ENCODE measurements at places on chromosomes 5 and 9. TPM values are rescaled to one million over a fixed set of nuclear protein-coding genes. Genes with fewer than 3 reads are reported as not detected.

DNA sequence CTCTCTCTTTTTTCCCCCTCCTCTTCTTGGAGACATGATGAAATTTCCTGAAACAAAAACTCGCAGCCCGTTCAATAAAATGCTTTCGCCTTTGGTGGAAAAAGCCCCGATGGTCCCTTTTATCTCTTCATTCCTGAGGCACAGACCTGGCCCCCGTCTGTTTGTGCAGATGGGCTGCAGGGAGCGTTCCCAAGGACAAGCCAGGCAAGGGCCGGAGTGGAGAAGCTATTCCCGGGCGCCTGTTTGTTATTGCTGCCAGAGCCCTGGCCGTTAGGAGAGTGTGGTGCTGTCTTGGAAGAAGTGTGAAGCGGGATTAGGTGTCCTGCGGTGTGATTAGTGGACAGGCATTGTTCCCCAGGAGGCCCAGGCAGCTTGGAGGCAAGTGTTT, 71.9 kb downstream of the SMIM23 start:
- no peak for DNase-seq

DNA sequence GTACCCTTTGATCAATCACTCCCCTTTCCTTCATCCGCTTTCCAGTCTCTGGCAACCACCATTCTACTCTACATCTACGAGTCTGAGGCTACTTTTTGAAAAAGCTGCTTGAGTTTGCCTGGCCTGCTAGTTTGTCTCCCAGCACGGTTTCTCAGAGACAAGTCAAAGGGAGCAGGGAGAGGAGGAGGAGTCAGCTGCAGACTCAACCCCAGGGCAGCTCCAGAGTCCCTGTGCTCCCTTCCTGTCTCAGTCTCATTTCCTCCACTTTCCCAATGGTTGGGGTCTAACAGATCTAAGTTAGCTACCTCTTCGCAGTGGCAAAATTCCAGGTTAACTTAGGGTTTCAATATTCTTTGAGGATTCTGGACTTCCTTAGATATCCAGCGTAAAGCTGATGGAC, 80.0 kb upstream of the PCA3 start:
- no peak for DNase-seq

DNA sequence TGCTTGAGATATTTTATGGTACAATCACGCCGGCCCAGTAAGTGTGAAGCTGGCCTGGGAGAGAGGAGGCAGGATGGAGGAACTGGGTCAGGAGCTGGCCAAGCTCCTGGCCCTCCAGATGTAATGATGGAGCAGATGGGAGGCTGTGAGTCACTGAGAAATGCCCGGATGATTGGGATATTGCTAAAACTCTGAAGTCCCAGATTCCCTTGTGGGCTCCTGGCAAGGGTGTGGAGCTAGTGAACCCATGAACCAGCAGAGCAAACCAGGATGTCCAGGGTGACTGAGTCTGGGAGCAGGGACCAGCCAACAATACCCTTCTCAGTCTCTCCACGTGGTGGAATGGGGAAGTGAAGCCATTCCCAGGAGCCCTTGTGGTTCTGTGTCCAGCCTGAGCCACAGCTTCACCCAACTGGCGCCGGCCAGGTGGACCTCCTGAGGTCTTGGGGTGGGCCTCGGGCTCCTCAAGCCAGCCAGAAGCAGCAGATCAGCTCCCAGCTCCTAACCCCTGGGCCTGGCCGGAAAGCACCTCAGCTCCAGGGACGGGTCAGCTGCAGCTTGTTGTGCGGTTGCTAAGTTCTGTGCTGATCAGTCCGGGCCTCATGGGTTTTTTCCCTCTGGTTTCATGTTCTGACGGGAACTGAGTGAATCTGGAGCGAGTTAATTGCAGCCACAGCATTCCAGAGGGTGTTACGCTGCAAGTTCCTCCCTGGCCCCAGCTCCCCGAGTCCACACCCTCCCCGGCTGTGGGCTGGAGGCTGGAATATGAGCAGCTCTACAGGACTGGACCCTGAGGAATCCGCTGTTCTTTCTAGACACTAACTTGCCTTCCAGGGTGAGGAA, 37.6 kb downstream of the DUSP1 start:
- DNase-seq: peak; percentile 99

DNA sequence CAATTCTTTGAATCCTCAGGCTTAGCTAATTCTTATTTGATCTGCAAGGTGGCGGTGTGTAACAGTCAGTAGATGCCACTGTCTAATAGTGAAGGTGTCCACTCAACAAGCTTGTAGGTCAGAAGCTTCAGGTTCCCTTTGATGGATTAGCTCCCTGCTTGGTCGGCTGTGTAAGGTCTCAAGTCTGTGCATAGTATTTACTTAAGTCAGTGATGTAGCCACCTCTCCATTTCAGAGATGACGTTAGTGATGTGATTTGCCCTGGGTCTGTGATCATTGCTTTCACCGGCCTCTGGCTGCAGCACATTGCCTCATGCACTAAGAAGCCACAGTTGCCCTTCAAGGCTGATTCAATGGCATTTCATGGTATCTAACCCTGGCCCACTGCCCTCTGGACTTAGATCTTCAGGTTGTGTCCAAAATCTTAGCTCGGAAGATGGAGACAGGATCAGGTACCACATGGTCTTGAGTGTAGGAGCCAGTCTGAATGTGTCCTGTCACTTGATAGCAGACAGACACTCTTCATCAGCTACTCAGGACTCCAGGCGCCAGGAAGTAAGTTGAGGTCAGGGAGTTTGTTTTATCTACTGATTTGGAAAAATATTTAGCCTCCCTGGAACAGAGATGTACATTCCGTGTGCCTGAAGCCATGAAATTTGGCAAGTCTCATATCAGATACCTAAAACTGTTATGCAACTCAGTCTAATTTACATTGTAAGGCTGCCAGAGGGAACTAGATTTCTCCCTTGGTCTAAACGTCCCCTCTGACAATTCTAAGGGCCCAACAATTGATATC, 42.9 kb downstream of the SUB1 start:
- DNase-seq: no peak

GRCh38 chr5:59609501-59610265, 283.8 kb downstream of the PDE4D start:
- DNase-seq: no peak

DNA sequence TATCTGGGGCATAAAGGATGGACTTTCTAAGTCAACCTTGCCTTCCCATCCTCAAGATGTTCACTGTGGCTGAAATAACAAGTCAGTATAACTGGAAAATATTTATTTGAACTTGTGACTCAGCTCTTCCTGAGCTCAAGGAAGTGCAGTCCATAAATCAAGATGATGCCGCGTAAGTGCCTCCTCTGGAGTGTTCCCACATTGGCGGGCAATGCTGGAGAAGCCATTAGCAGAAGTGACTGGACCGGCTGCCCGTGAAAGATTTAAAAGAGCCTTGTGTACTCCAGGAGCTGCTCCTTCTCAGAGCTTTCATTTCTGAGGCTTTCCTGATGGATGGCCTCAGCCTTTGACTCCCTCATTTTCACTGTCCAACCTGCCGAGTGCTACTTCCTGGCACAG, 17.4 kb downstream of the TMOD1 start:
- DNase-seq: peak; percentile 60

DNA sequence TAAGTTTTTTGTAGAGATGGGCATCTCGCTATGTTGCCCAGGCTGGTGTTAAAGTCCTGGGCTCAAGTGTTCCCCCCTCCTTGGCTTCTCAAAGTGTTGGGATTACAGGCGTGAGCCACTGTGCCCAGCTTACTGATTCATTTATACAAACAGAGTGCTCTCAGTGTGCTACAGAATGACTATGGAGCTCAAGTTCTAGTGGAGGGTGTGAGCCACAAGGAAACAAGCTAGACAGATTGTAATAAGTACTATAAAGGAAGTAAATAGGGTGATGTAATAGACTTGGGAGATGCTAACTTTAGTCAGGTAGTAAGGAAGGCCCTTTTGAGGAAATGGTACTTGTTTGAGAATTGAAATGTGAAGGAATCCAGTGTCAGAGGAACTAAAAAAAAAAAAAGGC, 1.7 kb upstream of the TMEM267 start:
- no peak for DNase-seq

DNA sequence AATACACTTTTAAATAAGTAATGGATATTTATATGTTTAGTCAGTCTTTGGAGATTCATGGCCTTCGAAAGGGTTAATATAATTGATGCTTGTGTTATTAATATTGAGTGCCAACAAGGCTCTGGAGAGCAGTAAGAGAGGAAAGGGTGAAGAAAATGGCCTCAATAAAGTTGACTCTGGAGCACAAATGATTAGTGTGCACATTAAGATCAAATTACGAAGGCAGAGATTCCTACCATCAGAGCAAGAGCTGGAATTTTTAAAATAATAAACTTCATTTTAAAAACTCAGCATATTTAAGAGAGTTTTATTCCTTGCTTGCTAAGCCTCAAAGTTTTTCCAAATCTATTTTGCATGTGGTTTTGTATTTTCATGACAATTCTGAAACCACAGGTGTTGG, 14.8 kb downstream of the SLC44A1 start:
- no peak for DNase-seq

GRCh38 chr5:179243333-179243732, 101.9 kb downstream of the ADAMTS2 start:
- DNase-seq: peak; percentile 89

GRCh38 chr9:93645149-93645889, 68.9 kb downstream of the PHF2 start:
- DNase-seq: no peak

GRCh38 chr5:77852514-77853352, 76.6 kb upstream of the TBCA start:
- peak; percentile 62 for DNase-seq

- no peak for DNase-seq
These were observed 54.4 kb downstream of the SMIM23 start for GRCh38 chr5:171840066-171840465.

GRCh38 chr5:20469390-20469789, 481.4 kb upstream of the CDH18 start:
- DNase-seq: no peak

Gene RAB3C
- not detected for total RNA-seq

Gene PPP1R26
- 15.2 TPM for total RNA-seq

Gene SPATA31D4
- total RNA-seq: not detected

Gene CCL28
- 0.43 TPM for total RNA-seq

Gene TTC1
- total RNA-seq: 72.0 TPM

Gene IL7R
- 0.29 TPM for total RNA-seq
